ENCODE measurements at places on chromosomes 4 and X.

DNA sequence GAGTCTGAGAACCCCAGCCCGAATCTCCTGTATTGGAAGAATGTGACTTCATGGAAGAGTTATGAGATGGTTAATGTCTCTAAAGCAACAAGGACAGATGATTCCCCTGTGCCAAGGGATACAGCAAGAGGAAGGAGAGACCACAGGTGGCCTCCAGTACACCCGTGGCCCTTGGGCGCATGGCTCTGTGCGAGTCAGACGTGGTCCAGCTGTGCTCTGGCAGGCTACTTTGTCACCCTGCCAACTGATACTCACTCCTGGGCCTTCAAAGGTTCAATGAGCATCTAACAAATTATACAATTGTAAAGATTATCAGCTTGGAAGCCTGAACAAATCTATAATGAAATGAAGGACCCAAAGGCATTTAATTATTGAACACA, 71.7 kb downstream of the NYX start:
- DNase-seq, result no peak
- no peaks in the 10 kb centered on the region for H3K27me3 ChIP-seq
- H3K36me3 ChIP-seq, result no peaks in the 10 kb centered on the region
- H3K27ac ChIP-seq, result no peak overlapping the region

GRCh38 chr4:179941911-179942310, 2301.3 kb upstream of the TENM3 start:
- DNase-seq, result no peak
- no peak overlapping the region for H3K4me3 ChIP-seq
- no peaks in the 10 kb centered on the region for H3K4me1 ChIP-seq
- no peak overlapping the region for H3K27ac ChIP-seq
- H3K36me3 ChIP-seq, result no peaks in the 10 kb centered on the region

DNA sequence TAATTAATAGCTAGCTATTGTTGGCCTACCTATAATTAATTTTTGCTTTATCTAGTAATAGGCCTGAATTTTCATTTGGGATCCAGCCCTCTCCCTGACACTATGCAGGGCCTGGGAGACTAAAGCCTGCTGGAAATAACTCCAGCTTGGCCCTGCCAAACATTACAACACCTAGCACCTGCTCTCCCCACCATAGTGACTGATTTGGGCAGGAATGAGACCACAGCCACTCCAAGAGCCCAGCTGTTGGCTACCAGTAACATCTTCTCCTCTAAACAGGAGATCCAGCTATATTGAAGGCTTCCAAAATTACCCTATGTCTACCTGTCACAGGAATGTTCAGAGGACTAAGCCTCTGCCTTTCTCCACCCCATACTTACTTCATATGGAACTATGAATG, 225.1 kb downstream of the IDS start:
- no peaks in the 10 kb centered on the region for H3K27me3 ChIP-seq
- H3K27ac ChIP-seq, result no peak overlapping the region
- no peaks in the 10 kb centered on the region for H3K4me1 ChIP-seq
- H3K4me3 ChIP-seq, result no peak overlapping the region

DNA sequence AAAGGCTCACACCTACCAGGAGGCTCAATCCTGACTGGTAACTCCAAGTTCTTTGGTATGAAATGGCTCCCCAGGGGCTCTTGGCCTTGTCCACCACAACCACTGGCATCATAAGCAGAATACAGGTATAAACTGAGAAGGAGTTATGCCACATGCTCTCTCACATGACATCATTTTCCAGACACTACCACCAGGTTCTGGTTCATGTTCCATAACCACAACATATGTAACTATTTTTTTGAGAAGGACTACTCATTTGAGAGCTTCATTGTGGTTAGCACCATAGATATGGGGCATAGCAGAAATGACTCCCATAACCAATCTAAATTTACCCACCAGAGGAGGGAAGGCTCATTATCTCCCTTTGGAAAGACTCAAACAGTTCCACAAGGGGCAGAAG, 19.6 kb downstream of the PRDM5 start:
- H3K27me3 ChIP-seq, result no peaks in the 10 kb centered on the region
- H3K27ac ChIP-seq, result no peak overlapping the region
- no peak for DNase-seq
- no peak overlapping the region for H3K4me3 ChIP-seq
- H3K4me1 ChIP-seq, result no peaks in the 10 kb centered on the region
- H3K36me3 ChIP-seq, result no peaks in the 10 kb centered on the region

DNA sequence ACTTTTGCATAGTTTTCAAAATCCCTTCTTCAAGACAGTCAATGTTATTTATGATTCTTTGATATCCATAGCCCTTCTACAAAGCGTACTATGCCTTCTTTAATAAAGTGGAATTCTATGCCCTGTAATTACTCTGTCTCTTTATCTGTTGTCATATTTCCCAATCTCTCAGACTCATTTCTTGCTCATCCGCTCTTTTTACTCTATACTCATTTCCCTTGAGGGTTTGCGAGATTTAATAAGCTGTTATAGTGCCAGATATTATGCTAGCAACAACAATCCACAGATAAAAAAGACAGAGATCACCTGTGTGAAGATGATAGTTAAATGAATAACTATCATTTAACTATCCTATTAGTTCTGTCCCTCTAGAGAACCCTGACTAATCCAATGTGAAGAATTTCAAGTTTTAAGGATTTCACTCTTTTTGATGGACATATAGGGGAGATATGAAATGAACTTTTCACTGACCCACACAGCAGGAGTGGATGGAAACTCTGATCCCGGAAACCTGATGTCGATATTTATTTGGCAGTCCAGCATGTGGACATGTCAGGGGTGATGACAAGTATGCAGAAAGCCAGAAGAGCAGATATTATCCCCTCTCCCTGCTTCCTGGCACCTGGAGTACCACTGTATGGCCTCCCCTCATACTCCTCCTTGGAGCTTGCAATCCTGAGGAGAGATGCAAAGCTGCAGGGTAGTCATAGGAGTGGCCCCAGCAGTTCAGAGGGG, 49.7 kb downstream of the TMEM156 start:
- no peak for DNase-seq
- H3K27ac ChIP-seq, result no peak overlapping the region
- no peaks in the 10 kb centered on the region for H3K4me1 ChIP-seq

DNA sequence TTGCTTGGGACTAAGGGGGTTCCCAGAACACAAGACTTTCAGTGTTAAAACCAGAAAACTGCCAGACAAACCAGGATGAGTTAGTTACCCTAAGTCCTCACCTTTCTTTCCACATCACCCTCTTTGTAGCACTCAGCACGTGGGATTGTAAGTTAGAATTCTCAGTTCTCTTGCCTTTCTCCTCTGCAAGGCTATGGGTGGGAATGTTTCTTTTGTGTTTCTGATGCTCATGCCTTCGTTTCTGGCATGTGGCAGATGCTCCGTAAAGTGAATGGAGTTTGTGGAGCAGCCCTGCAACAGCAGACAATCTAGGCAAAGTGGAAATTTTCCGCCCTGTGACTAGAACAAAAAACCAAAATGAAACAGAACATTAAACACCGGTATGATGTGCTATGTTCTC, 64.7 kb upstream of the SPP1 start:
- DNase-seq, result no peak
- H3K4me1 ChIP-seq, result no peaks in the 10 kb centered on the region
- H3K27ac ChIP-seq, result no peak overlapping the region
- H3K27me3 ChIP-seq, result no peaks in the 10 kb centered on the region

DNA sequence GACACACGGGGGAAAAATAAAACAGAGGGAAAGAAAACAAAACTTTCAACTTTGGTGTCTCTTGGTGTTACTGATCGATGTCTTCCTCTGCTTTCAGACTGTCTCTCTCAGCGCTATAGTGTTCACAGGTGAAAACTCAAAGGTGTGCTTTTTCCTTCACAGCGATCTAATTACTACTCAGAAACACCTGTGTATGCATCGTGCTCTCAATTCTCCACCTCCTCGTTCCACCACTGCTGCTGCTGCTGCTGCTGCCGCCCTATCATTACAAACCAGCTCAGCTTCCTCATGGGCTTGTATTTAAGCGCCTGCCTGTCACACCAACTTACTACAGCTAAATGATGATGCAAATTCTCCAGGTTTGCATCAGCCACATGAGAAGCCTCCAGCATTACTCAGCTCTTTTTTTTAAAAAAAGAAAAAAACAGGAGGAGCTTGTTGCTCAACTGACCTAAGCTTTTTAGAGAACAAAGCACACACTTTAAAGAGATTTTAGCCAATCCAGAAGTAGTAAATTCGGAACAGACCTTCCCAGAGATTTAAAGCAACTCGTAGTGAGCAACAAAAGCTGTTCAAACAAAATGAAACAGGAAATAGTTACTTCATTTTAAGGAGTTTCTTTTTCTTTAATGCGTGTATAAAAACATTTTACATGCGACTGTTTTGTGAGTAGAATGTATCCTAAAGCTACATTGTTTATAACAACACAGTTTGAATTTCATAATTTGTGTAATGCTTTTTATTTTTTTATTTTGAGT, at the start of gene SLC7A11:
TSS of gene SLC7A11 (minus strand) at position 274 of the 758 bp plus-strand sequence. CDS start 280 bp downstream, outside the sequence.
- H3K4me3 ChIP-seq, result peak within 1 kb of the TSS; percentile 97
- H3K4me1 ChIP-seq, result peaks cover 6% of the 10 kb centered on the region
- H3K36me3 ChIP-seq, result no peaks in the 10 kb centered on the region
- H3K27me3 ChIP-seq, result no peaks in the 10 kb centered on the region

DNA sequence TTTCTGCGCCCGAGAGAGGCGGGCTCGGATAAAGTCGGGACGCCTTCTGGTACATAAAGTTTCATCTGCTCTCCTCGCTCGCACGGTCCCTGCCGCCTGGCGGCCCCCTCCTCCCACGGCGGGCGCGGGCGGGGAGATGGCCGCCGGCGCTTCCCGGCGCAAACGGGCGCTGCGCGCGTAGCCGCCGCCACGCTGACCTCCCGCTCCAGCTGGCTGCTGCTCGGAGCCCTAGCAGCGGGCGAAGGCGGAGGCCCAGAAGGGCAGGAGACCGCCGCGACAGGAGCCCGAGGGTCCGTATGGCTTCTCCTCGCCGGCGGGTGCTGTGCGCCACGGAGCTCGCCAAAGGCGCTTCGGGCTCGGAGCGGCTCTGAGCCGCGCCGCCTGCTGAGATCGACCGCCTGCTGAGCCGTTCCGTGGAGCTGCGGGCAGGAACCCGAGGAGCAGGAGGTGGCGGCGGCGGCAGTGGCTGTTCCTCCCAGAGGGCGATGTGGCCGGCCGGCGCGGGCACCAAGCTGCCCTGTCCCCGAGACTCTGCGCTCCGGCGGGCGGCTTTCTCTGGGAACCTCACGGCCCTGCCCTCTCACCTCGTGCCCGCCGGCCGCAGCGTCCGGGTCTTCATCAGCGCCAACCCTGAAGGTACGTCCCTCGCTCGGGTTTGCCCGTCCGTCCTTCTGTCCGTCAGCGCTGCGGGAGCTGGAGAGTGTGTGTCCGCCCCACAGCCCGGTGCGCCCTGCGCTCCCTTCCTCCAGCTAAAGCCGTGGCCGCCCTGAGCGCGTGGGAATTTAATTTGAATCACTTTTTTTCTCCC, at the start of gene NWD2:
TSS of gene NWD2 (plus strand) at position 161 of the 808 bp plus-strand sequence. CDS start at position 486, 325 bp downstream.
- H3K4me1 ChIP-seq, result no peaks in the 10 kb centered on the region
- H3K4me3 ChIP-seq, result no peak within 1 kb of the TSS
- H3K27ac ChIP-seq, result no peak within 1 kb of the TSS

DNA sequence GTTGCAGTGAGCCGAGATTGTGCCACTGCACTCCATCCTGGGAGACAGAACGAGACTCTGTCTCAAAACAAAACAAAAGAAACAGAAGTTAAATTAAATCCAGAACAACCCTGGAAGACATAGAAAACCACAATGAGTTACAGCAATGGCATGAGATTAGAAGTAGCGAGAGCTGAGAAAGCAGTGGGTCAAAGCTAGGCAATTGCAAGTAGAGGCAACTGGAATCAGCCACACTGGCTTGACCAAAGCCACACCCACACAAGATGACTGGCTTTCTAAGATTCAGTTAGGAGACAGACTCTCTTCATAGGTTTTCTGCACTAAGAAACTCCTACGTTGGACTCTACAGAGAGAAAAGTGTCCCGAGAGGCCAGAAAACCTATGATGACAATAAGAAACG, 443.0 kb downstream of the GPM6A start:
- H3K4me1 ChIP-seq, result no peaks in the 10 kb centered on the region
- H3K4me3 ChIP-seq, result no peak overlapping the region
- no peak for DNase-seq
- H3K36me3 ChIP-seq, result no peaks in the 10 kb centered on the region
- no peaks in the 10 kb centered on the region for H3K27me3 ChIP-seq

GRCh38 chr4:106659371-106659770, 290.8 kb upstream of the GIMD1 start:
- no peaks in the 10 kb centered on the region for H3K36me3 ChIP-seq
- no peak for DNase-seq
- no peak overlapping the region for H3K27ac ChIP-seq
- no peaks in the 10 kb centered on the region for H3K27me3 ChIP-seq
- H3K4me1 ChIP-seq, result no peaks in the 10 kb centered on the region

DNA sequence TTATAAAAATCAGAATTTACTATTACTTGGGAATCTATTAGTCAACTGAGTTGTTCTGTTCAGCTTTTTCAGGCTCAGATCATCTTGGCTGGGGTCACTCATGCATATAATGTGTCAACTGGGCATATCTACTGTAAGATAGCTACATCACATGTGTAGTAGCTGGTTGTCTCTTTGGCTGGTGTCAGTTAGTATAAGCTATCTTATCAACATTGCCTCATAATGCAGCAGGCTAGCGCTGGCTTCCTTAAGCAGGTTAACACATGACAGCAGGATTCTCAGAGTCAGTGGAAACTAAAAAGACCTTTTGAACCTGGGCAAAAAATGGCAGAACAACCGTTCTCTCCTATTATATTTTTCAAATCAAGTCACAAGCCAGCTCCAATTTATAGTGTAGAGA, 378.3 kb upstream of the PCDH10 start:
- no peaks in the 10 kb centered on the region for H3K27me3 ChIP-seq
- no peak overlapping the region for H3K4me3 ChIP-seq
- no peaks in the 10 kb centered on the region for H3K36me3 ChIP-seq
- no peaks in the 10 kb centered on the region for H3K4me1 ChIP-seq
- DNase-seq, result no peak

- no peak overlapping the region for H3K4me3 ChIP-seq
- no peaks in the 10 kb centered on the region for H3K27me3 ChIP-seq
- no peak overlapping the region for H3K27ac ChIP-seq
Observed at GRCh38 chr4:7797330-7797729, 142.3 kb downstream of the AFAP1 start.

DNA sequence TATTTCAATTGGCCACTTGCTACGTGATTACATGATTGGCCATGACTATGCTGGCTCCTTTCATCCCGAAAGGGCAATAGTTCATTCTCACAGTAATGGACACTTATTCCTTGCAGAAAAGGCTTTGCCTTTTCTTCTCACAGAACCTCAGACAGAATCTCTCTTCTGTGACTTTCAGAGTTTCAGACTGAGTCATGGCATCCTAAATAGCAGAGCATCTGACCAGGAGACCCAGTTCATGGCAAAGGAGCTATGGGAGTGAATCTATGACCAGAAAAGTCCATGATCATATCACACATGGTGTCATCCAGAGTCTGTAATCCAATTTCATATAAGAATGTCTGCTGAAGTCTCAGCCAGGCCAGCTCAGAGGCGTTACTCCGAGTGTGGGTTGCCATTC, 263.3 kb upstream of the CLNK start:
- no peaks in the 10 kb centered on the region for H3K4me1 ChIP-seq
- no peaks in the 10 kb centered on the region for H3K27me3 ChIP-seq
- H3K4me3 ChIP-seq, result no peak overlapping the region
- DNase-seq, result no peak
- H3K36me3 ChIP-seq, result no peaks in the 10 kb centered on the region

GRCh38 chr4:126790633-126791032, 842.1 kb upstream of the INTU start:
- H3K36me3 ChIP-seq, result no peaks in the 10 kb centered on the region
- H3K4me3 ChIP-seq, result no peak overlapping the region
- DNase-seq, result no peak
- H3K27me3 ChIP-seq, result no peaks in the 10 kb centered on the region

- H3K27me3 ChIP-seq, result no peaks in the 10 kb centered on the region
- no peaks in the 10 kb centered on the region for H3K36me3 ChIP-seq
- no peaks in the 10 kb centered on the region for H3K4me1 ChIP-seq
- DNase-seq, result no peak
- no peak overlapping the region for H3K27ac ChIP-seq
- H3K4me3 ChIP-seq, result no peak overlapping the region
Observed at GRCh38 chr4:183342541-183343533, 20.6 kb upstream of the CLDN24 start.
